ENCODE measurements at places on chromosomes 3 and 15.

- H3K36me3 ChIP-seq = no peaks in the 10 kb centered on the region
- DNase-seq = no peak
- no peaks in the 10 kb centered on the region for H3K27me3 ChIP-seq
- no peaks in the 10 kb centered on the region for H3K4me1 ChIP-seq
Observed at GRCh38 chr3:89364314-89364713, 256.9 kb downstream of the EPHA3 start.

DNA sequence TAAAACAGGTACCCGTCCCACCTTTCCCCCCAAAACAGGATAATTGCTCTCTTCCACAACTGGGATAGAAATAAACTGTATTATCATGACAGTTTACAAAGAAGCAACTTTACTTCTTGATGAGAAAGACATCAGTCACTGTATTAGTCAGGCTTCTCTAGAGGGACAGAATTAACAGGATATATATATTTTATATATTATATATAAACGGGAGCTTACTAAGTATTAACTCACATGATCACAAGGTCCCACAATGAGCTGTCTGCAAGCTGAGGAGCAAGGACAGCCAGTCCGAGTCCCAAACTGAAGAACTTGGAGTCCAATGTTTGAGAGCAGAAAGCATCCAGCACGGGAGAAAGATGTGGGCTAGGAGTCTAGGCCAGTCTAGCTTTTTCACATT is 18.4 kb upstream of the PLSCR4 start:
- H3K4me1 ChIP-seq = no peaks in the 10 kb centered on the region
- no peaks in the 10 kb centered on the region for H3K36me3 ChIP-seq
- no peak for DNase-seq
- H3K27ac ChIP-seq = no peak overlapping the region
- no peak overlapping the region for H3K4me3 ChIP-seq

GRCh38 chr3:99907959-99908544 is 90.4 kb downstream of the CMSS1 start:
- H3K27me3 ChIP-seq = no peaks in the 10 kb centered on the region
- H3K36me3 ChIP-seq = no peaks in the 10 kb centered on the region
- no peak overlapping the region for H3K4me3 ChIP-seq
- H3K4me1 ChIP-seq = no peaks in the 10 kb centered on the region
- no peak overlapping the region for H3K27ac ChIP-seq

DNA sequence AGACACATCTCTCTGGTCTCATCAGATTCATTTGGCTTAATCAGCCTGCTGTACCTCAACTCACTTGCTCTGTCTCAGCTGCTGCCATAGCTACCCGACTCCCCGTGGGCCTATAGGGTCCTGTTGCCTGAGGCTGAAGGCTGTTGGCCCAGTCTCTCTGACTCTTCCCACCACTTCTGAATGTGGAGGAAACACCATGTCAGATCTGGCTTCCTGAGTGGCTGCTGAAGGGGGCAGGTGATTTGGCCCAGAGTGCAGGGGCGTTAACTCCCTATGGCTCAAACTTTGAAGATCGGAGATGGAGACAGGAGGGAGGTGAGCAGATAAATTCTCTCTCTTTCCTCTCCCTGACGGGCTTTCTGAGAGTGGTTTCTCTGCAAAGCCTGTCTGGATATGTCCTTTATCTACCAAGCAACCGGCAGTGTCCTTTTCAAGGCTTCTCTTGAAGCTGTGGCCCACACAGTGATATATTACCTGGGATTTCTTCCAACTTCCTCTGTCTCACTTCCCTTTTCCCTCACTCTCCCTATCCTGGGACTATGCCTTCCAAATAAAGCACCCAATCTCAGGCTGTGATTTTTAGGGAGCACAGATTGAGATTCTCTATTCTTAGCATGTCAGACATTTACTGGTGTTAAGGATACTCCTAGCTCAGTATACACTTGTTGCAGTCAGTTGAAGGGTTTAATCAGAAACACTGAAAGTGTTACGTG is 334.9 kb upstream of the TBC1D5 start:
- H3K36me3 ChIP-seq = no peaks in the 10 kb centered on the region
- H3K4me3 ChIP-seq = no peak overlapping the region
- H3K27ac ChIP-seq = no peak overlapping the region
- H3K4me1 ChIP-seq = no peaks in the 10 kb centered on the region
- peaks cover 2% of the 10 kb centered on the region for H3K27me3 ChIP-seq

- no peaks in the 10 kb centered on the region for H3K36me3 ChIP-seq
- H3K4me3 ChIP-seq = no peak overlapping the region
- no peaks in the 10 kb centered on the region for H3K27me3 ChIP-seq
- DNase-seq = no peak
- H3K4me1 ChIP-seq = no peaks in the 10 kb centered on the region
- H3K27ac ChIP-seq = no peak overlapping the region
Observed at GRCh38 chr3:88291486-88291885, 141.7 kb downstream of the C3orf38 start.

DNA sequence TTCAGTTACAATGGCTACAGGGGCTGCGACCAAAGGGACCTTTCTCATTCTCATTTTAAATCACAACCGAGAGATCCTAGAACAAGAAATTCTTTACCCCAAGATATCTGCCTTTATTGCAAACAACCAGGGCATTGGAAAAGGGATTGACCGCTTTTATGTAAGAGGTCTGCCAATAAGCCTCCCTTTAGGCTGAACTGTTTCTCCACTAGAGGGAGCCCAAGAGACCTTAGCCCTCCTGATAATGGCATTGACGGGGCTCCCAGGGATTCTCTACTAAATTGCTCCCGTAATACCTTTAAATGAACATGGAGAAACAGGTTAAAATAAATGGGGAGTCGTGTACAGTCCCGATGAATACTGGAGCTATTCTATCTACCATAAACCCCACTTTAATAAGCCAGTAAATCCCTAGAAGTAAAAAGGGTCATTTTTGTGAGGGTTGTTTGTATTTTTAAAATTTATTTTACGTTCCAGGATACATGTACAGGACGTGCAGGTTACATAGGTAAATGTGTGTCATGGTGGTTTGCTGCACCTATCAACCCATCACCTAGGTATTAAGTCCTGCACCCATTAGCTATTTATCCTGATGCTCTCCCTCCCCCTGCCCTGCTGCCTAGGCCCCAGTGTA is 7.5 kb upstream of the IGSF10 start:
- no peaks in the 10 kb centered on the region for H3K27me3 ChIP-seq
- H3K4me3 ChIP-seq = no peak overlapping the region
- no peaks in the 10 kb centered on the region for H3K36me3 ChIP-seq
- peak; percentile 64 for DNase-seq
- no peak overlapping the region for H3K27ac ChIP-seq
- H3K4me1 ChIP-seq = no peaks in the 10 kb centered on the region

DNA sequence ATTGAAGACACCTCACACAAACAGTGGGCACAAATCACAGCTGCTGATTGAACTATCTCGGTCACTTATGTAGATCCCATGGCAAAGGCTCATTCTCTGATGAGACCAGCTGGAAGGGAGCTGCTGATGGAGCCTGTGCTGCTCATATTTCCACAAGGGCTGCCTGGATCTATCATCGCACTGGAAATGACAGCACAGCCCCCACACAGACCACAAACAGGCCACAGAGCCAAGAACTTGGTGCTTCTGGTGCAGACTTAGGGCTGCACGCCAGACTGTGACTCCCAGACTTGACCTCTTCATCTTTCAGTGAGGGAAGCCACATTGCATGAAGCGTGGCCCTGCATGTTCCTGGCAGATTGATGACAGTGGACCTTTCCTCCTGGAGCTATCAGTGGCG is 197.6 kb downstream of the MINAR1 start:
- H3K27me3 ChIP-seq = no peaks in the 10 kb centered on the region
- no peak for DNase-seq
- no peak overlapping the region for H3K4me3 ChIP-seq
- no peaks in the 10 kb centered on the region for H3K36me3 ChIP-seq
- no peaks in the 10 kb centered on the region for H3K4me1 ChIP-seq

DNA sequence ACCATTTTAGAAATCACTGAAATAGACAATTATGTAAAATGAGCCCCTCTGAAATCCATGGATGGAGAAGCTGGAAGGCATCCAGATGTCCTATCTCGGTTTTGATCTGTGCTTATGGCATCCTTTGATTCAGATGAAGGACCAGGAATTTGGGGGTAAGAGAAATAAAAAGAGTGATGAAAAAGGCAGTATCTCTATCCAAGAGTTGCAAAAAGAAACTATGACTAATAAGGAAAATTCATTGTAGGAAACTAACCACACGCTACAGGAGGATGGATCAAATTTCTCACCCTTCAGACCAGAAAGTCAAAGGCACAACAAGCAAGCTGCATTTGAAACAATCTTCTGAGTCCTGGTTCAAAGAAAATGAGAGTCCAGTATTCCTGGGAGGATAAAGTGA is 34.8 kb downstream of the SRGAP3 start:
- no peak overlapping the region for H3K27ac ChIP-seq
- no peaks in the 10 kb centered on the region for H3K36me3 ChIP-seq
- H3K4me3 ChIP-seq = no peak overlapping the region
- DNase-seq = no peak

- no peaks in the 10 kb centered on the region for H3K36me3 ChIP-seq
- H3K27me3 ChIP-seq = no peaks in the 10 kb centered on the region
- H3K4me3 ChIP-seq = no peak overlapping the region
- H3K4me1 ChIP-seq = no peaks in the 10 kb centered on the region
Observed at GRCh38 chr3:112606098-112606497, 34.8 kb downstream of the CCDC80 start.

DNA sequence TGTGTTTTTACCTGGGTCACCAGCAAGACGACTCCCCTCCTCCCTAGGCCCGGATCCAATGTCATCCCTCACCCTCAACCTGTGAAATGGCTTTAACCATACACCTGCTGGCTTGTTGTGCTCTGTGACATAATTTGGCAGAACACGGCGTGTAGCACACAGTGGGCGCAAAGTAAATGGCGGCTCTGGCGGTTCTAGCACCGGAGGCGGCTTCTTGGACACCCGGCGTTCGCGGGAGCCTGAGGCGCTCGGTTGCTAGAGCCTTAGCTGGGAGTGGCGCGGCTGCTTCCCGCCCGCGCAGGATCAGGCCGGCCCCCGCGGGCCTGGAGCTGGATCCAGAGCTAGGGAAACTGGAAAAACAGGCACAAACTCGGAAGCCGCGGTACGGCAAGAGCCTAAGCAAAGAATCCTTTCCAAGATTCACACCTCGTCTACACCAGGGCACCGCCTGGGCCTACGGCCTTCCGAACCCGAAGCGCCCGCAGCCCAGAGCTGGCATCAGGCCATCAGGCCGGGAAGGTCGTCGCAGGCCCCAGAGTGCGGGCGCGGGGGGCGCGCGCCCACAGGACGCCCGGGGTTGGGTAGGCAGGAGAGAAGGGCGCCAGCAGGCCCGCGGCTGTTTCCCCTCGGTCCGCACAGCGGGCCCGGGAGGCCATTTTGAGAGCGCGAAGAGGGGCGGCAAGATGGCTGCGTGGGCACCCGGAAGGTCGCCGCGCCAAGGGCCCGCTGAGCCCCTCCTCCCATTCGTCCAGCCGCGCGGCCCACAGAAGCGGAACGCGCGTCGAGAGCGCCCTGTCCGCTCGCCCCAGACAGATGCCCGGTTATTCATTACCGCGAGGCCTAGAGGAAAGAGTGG is 43.9 kb upstream of the POLG start:
- DNase-seq = peak; percentile 21
- H3K27me3 ChIP-seq = peaks cover 10% of the 10 kb centered on the region
- no peaks in the 10 kb centered on the region for H3K36me3 ChIP-seq
- no peak overlapping the region for H3K27ac ChIP-seq

- H3K27ac ChIP-seq = no peak overlapping the region
- no peak overlapping the region for H3K4me3 ChIP-seq
- no peaks in the 10 kb centered on the region for H3K27me3 ChIP-seq
- H3K36me3 ChIP-seq = no peaks in the 10 kb centered on the region
Observed at GRCh38 chr3:42876401-42876800, 722 bp upstream of the CYP8B1 start.

DNA sequence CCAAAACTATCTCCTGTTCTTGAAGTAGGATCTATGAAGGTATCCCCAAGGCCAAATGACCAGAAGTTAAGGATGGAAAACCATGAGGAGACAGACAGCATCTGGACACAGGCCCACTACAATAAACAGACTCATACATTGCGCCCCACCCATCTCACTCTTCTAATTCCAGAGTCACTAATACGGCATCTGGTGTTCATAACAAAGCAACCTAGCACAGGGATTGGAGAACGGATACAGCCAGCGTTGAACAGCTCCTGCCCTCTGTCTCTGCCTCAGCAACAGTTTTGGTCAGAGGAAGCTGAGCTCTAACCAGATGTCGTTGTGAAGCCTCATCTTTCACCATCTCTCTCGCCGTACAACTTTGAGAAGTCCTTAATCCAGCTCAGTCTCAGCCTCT is 44.5 kb upstream of the CCDC80 start:
- H3K4me3 ChIP-seq = no peak overlapping the region
- no peak for DNase-seq
- no peaks in the 10 kb centered on the region for H3K27me3 ChIP-seq
- no peak overlapping the region for H3K27ac ChIP-seq
- no peaks in the 10 kb centered on the region for H3K4me1 ChIP-seq
- no peaks in the 10 kb centered on the region for H3K36me3 ChIP-seq

DNA sequence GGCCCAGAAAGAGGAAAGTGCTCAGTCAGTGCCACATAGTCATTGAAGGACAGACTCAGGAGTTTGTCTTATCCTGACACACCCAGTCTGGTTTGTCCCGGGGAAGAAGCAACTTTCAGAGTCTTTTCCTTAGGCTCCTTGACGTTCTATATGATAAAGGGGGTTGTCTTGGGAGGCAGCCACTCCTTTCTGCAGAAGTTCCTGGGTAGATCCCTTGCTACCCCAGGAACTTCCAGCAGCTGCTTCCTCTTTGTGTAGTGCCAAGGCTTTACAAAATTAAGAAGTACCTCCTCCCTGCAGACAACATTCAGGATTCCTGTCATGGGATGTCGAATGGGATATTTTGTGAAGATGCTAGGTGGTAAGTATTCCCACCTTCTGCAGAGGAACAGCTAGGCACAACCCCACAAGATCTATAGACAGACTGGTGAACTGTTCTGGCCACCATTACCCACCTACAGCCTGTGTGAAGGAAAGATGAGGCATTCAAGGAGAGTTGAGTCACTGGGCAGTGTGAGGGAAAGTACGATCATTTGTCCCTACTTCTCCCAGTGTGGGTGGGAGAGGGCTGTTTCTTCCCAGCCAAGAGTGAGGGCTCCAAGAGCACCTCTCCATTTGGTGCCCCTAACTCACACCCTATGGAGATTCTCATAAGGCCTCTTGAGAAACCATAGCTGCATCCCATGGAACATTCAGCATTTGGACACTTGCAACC is 11.3 kb downstream of the TMEM266 start:
- no peaks in the 10 kb centered on the region for H3K36me3 ChIP-seq
- no peak overlapping the region for H3K4me3 ChIP-seq
- no peaks in the 10 kb centered on the region for H3K27me3 ChIP-seq

DNA sequence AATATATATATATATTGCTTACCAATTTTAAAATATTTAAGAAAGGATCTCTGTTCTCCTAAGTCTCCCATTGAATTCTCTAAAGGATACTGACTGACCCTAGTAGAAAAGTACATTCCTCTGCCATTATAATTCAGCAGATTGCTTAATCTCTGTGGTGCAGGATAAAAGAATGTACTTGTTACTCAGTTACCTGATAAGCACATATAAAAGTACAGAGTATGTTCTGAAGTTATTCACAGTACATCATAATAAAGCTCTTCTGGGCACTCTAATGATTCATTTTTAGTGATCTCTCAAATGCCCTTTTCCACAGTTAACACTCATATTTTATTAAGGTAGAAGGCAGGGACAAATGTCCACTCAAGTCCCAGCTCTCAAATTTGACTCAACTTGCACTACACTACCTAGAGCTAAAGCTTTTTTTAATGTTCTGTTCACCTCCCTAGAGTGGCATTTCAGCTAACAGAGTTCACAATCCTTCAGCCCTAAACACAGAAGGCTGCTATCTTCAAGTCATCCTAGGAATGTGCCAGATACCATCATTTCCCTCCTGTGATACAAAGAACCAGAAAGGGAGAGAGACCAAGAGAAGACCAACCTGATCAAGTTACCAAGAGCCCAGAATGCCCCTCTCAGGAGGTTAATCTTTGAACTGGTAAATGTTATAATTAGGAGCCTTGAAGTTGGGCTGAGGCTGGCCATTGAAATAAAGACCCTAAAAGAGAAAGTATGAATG is 53.3 kb downstream of the MEIS2 start:
- DNase-seq = no peak
- no peaks in the 10 kb centered on the region for H3K36me3 ChIP-seq
- H3K4me1 ChIP-seq = no peaks in the 10 kb centered on the region
- no peaks in the 10 kb centered on the region for H3K27me3 ChIP-seq

Measured in naive thymus-derived CD4-positive, alpha-beta T cell (primary cell).